ENCODE measurements at places on chromosomes 7 and 10.
A peak's percentile ranks its signal among the peaks of the same experiment; 100 is the strongest.

DNA sequence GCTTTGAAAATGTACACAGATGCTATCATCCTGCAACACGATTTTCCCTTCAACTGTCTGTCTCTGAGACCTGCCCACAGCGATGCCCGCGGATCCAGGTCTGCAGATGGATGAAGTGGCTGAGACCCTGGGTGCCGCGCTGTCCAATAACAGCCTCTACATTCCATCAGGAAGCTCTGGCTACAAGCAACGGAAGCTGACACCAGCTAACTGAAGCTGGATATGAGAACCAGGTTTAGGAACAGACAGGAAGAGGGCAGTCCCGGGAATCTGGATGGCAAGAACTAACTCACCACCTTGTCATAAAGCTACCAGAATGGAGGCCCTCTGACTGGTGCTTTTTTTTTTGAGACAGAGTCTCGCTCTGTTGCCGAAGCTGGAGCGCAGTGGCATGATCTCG lies 32.3 kb upstream of the CTBP2 start:
- no peak for DNase-seq

DNA sequence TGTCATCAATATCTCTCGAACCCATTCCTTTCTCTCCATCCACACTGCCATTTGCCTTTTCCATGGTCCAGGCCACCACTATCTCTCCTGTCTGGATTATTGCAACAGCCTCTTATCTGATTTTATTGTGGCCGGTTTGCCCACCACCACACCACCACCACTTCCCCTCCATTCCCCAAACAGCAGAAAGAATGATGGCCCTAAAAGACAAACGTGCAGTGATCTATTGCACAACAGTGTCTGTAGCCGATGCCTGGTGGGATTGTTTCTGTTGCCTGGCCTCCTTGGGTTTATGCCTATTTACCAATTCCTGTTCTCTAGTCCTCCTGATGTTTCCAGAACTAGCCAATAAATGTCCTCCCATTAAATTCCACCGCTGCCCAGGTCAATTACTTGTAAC lies 10.2 kb upstream of the ST8SIA6 start:
- DNase-seq, result no peak

- DNase-seq, result no peak
Observed at GRCh38 chr10:98555021-98555619, 108.4 kb upstream of the HPS1 start.

- no peak for DNase-seq
Observed at GRCh38 chr7:16034866-16035265, 348.4 kb upstream of the MEOX2 start.

- no peak for DNase-seq
Observed at GRCh38 chr10:29482591-29483431, 152.0 kb downstream of the SVIL start.

DNA sequence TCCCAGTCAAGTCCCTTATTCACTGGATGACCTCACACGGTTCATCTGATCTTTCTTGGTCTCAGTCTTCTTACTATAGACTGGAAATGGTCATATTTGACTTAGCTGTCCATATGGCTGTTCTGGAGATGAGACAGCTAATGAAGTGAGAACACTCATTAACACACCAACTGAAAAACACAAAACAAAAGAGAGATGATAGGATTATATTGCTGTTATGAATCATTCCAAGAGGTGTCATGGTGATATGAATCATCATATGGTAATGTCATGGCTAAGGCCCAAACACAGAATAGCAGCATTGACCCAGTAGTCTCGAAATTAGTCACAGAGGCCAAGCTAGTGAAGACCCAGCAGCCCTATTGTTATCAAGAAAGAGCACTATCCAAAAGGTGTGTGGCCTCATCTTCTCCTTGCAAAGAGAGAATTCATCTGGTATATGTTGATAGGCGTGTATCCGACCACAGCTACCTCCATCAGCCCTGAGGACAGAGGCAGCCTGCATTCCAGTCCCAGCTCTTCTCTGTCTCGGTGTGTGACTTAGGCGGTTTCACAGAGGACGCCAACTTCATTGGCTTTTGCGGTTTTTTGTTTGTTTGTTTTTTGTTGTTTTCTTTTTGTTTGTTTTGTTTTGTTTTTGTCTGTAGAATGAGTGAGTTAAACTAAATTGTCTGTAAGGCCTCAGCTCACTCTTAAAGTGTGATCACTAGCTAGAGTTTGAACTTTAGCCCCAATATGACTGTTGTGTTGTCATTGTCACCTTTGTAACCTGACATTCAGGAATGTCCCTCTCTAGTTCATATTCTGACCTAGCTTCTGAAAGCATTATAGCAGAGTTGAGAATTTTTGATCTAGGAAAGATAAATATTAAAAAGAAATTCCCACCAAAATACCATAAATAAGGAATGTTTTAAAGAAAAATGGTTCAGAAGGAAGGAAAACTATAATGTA lies 97.4 kb upstream of the PDCD4 start:
- DNase-seq, result no peak

GRCh38 chr7:17234398-17235031 lies 63.9 kb upstream of the AHR start:
- peak; percentile 29 for DNase-seq

Measured in stimulated activated CD8-positive, alpha-beta memory T cell treated with anti-CD3 and anti-CD28 coated beads, Interleukin-2, amount 100 ng/mL, for 48 hours (primary cell).